GM23338 (cell line): ENCODE measurements at places on chromosomes 7 and 10.

DNA sequence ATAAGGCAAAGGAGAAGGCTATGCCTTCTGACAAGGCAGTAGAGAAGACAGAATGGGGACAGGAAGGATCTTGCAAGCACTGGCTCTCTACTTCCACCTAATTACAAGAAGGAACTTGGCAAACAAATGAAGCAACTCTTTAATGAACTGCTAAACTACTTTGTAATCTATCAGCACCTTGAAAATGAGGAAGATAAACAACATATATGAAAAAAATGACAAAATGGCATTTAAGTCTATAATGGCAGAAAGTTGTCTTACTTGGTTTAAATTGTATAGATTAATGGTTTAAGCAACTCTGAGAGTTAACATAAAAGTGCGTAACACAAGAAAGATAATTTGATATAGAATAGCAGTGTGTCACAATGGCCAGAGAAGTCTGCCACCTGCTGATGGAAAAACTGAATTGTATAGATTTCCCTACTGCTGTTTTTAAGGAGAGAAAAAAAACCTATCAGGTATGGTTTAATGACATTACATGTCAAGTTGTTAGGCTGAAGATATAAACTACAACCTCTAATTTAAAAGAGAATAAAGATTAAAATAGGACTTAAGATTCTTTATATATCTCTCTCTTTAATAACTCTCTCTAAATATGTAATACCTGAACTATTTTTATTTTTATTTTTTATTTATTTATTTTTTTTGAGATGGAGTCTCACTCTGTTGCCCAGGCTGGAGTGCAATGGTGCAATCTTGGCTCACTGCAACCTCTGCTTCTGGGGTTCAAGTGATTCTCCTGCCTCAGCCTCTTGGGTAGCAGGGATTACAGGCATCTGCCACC lies 11.8 kb downstream of the NT5C3A start:
- DNase-seq = peak; percentile 45

DNA sequence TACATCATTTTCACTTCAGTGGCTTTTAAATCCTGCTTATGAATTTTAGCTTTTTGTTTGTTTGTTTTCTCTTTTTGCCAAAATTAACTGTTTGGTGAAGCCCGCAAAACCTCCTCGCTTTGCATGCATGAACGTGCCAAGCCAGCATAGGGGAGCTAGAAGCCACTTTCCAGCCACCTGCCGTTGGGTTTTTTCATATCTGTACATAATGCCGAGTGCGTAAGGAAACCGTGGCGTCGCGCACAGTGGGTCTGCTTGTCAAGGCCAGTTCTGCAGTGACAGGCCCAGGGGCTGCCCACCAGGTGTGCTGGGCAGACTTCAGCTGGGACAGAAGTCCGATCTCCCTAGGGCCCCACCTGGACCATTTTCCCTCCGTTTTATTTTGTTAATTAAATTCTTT lies 41.1 kb downstream of the WIPI2 start:
- no peak for DNase-seq

GRCh38 chr7:117384688-117385362 lies 42.5 kb downstream of the ASZ1 start:
- DNase-seq = no peak

DNA sequence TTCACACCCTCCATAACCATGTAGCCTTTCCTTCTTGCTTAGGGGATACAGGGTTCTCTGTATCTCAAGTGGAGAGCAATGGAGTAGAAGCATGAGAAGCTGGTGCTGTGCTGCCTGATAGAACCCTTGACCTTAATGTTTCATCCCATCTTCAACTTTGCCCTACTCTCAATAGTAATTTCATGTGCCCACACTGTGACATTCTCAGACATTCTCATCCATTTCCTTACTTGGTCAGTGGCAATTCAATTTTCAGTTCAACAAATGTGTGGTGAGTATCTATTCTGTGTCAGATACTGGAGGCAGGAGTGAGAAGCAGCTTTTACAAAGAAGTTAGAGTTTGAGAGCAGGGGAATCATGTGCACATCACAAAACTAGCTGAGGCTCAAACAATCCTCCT lies 16.1 kb downstream of the STRIP2 start:
- no peak for DNase-seq

DNA sequence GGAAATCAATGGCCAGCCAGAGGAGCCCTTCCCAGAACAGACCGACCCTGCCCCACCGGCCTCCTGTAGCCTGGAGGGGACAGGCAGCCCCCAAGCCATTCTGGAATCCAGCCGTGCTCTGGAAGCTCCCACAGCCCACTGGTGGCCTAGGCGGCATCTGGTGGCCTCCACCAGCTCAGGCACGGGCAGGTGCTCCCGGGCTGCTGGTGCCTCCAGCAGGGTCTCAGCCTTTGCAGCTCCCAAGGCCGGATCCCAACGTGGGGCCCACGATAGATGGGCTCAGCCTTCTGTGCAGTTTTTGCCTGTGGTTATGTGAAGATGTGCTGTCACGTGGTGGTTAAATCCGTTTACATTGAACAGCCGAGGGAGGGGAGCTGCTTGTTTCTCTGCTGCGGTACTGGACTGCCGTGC lies 44.4 kb downstream of the JAKMIP3 start:
- DNase-seq = no peak

DNA sequence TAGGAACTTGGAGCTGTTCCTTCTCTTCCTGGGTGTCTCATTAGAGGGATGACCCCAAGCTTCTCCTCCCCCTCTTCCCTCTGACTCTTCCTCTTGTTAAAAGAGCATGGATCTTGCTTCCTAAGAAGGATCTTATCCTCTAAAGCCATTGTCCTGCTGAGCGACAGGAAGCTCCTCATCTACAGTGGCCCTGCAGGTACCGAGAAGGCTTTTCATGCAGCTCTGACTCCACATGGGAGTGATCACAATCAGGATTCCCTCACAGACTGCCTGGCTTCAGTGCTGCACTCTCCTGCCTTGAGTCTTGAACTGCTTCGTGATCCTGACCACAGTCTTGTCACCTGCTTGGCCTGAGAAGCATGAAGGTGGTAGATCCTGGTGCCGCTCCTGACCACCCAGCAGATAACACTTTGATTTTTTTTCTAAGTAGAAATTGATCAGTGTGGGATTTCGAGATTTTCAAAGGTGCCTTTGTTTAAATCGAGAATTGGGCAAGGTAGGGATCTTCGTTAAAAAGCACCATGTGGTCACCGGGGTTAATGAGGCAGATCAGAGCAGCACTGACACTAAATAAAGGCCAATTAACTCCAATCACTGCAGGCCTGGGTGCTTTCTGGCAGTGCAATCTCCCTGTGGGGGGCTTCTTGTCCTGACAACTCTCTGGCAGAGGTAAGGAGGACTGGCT lies 376.4 kb downstream of the NRG3 start:
- peak; percentile 17 for DNase-seq

DNA sequence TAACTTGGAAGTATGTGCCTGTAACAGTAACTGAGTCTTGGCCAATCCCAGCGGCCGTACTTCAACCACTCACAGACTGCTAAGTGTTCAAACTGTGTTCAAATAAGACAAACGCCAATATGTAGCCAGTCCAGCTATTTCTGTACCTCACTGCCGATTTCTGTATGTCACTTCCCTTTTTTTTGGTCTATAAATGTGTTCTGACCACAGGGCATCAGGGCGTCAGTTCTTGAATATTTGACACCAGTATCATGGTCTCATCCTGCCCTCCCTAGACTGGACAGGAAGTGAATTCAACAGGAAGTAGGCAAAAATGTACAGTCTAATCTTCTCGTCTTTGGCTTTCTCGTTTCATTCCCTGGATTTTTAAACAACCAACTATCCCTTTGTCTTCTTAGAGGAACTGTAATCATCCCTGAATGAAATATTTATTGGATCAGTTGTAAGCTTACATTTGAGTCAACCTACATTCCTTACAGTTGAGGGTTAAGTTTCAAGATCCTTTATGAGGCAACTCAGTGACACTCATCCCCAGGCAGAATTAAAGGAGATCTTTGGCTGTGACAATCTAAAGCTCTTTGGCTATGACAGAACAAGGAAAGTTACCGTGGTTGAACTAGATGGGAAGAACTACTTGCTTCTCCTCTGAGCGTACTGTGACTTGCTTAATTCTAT lies 232.7 kb downstream of the NSUN6 start:
- DNase-seq = no peak

DNA sequence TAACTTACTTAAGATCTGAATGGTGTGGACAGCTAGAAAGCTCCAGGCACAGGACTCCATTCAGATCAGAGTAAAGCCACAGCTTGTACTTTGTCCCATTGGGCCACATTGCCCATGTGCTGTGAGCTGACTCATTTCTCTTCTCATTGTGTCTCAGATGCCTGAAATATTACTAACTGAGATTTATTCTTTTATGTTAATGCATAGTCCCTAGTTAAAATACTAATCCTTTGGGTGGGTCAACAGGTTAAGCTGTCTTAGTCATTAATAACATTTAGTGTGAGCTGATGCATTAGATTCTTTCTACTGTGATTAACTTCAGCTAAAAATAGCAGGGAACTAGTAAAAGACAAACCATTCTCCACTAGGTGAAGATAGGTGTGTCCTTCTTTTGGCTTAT lies 104.7 kb upstream of the ARMC3 start:
- DNase-seq = no peak

DNA sequence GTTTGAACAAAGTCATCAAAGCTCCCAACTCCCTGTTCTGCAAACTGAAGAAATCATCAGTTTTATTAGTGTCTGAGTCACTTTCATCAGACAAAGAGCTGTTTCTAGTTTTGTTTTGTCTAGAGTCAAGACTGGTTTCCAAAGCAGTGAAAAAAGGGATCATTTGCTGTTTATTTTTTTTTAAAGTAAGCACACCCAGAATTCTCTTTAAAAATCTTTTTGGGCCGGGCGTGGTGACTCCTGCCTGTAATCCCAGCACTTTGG lies 972.0 kb upstream of the CELF2 start:
- no peak for DNase-seq

DNA sequence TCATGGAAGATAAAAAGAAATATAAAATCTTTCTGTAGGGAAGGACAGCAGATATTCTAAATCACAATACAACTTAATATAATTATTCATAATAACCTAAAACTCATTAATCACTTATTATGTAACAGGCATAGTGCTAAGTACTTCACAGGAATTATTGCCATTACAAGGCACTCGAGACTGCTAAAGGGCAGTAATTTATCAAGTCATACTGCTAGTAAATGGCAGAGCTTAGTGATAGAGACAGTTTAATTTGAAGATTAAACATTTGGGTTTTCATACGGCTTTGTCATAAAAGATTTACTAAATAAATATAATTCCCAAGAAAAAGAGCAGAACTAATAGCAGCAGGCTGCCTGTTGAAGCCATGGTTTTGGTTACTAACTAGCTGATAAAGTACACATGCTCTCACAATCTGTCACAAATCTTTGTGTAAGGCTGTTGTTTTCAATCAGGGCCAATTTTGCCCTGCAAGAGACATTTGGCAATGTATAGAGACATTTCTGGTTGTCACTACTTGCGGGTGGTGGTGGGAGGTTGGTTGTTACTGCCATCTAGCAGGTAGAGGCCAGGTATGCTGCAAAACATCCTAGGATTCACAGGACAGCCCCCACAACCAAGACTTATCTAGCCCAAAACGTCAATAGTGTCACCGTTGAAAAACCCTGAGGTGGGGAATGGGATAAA lies 233.3 kb upstream of the CACNA2D1 start:
- DNase-seq = peak; percentile 44

- DNase-seq = peak; percentile 39
These were observed 65.0 kb downstream of the STK17A start for GRCh38 chr7:43647673-43648472.

GRCh38 chr7:23431702-23432199 lies 38.5 kb downstream of the IGF2BP3 start:
- DNase-seq = peak; percentile 55

GRCh38 chr10:66329147-66329546 lies 596.7 kb upstream of the LRRTM3 start:
- DNase-seq = peak; percentile 51

GRCh38 chr10:118752409-118752808 lies 2.4 kb downstream of the CACUL1 start:
- no peak for DNase-seq

GRCh38 chr10:95698415-95698814 lies 4.7 kb upstream of the TCTN3 start:
- DNase-seq = no peak

DNA sequence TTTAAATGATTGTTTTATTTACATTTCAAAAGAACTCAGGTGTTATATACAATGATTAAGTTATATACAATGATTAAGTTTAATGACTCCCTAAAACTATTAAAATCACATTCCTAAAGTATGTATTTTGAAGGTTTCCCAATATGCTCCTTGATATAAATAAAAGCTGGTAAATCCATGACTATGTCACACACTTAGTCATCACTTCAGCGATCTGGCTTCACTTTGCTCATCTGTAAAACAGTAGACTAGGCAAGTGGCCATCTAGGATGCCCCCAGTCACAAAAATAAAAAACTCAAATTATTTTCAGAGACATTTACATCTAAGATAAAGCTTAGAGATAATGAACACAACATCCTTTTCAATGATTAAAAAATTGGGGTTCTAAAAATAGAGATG lies 10.8 kb downstream of the ICA1 start:
- DNase-seq = no peak
